Cortex of kidney (tissue), 1 donor: ENCODE measurements at places on chromosomes 16 and 17.

DNA sequence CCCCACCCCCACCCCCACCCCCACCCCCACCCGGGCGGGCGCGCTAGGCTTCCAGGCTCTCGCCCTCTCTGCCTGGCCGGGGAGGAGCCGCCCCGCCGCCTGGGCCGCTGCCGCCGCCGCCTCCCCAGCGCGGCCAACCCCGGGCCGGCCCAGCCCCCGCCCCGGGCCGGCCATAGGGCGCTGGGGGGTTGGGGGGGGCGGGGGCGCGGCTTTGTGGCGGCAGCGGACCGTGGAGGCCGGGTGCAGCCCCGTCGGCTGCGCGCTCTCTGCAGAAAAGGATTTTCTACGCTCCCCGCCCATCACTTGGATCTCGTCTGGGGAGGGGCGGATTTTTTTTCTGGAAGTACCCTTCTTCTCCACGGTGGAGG lies 230.9 kb downstream of the MRTFB start:
- DNase-seq: no peak

GRCh38 chr17:82959242-82959930 lies 119.6 kb upstream of the ZNF750 start:
- DNase-seq: no peak

DNA sequence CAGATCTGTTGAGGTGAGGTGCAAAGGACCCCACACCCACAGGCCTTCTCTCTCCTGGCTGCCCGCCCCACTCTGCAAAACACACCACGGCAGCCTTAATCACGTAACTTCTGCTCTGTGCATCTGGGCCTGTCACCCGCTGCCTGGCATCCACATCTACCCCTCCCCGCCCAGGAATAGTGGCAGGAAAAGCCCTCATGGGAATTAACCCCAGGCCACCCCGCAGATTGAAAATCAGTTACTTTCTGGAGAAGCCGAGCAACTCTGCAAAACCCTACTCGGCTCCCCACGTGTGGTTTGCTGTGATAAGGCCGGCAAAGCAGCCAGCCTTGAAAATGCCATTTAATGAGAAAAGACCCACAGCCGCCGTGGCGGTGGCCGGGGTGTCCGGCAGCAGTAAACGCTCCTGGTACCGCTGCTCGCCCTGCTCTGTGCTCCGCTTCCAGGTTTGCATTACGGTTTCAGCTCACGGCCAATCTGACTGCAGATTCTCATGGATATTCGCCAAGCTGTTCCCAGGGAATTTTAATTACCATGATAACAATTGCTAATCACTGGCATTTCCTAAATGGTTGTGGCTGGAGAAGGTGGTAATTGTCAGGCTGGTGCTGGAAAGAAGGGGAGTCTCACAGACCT lies 78.0 kb upstream of the DOC2B start:
- DNase-seq: no peak

GRCh38 chr17:47145351-47145750 lies 43.7 kb downstream of the CDC27 start:
- no peak for DNase-seq

GRCh38 chr17:20226814-20227482 lies 217.8 kb downstream of the SPECC1 start:
- DNase-seq: no peak

GRCh38 chr16:11562411-11562810 lies 24.3 kb downstream of the LITAF start:
- no peak for DNase-seq

DNA sequence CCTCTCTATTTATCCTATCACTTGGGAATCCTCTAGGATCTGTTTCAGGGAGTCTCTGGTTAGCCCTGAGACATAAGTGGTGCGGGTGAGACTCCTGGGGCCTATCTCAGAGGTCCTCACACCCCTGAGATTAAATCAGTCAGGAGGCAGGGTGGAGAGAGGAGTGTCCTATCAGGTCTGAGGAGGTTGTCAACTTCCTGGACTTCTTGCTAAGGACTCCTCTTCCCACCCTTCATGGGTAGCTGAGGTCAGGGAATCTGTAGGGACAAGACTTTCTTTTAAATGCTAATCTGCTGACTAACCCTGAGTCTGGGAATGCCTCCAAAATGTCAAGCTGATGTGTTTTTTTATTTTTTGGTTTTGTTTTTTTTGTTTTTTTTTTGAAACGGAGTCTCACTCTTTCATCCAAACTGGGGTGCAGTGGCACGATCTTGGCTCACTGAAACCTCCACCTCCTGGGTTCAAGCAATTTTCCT lies 6.6 kb upstream of the ARMC5 start:
- DNase-seq: no peak

- no peak for DNase-seq
Observed at GRCh38 chr16:54326266-54326662, 39.7 kb upstream of the IRX3 start.

GRCh38 chr17:73400915-73401545 lies 89.2 kb upstream of the CDC42EP4 start:
- DNase-seq: no peak

DNA sequence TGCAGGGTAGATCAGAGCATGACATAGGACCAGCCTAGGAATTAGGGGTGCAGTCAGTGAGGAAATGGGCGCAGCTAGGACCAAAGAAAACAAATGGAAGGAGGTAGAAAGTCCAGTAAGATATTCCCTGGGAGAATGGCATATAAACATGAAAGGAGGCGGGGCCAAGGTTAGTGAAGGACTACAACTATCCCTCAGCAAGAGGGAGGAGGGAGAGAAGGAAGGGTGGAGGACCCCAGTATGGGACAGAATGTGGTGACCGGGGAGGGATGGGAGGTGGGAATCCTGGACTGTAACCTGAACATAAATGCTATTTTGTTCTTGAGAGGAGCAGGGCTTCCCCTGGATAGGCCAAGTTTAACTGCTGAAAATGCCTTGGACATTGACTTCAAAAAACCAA lies 22.8 kb downstream of the ITGB3 start:
- no peak for DNase-seq

- DNase-seq: no peak
Observed at GRCh38 chr16:80546249-80546648, 5.5 kb downstream of the DYNLRB2 start.

DNA sequence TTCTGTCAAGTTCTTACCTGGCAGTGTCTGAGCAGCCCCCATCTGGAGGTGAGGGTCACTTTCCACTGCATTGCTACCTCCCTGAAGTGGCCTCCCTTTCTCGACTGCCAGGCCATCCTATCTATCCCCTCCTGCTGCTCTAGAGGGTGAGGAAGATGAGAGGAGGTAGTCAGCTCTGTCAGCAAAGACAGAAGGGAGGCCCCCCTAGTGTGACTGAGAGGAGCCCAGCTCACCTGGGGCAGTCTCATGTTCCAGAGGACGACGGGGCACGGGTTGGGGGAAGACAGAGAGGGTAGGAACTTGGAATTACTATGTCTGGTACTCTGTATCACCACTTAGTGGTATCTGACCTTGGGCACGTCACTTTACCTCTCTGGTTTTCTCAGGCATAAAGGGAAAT lies 22.0 kb downstream of the MYO19 start:
- DNase-seq: no peak

GRCh38 chr16:84925092-84925772 lies 86.1 kb downstream of the ZDHHC7 start:
- no peak for DNase-seq
